CD4-positive, alpha-beta T cell treated with Interferon alpha-2 for 1 hour (primary cell): ENCODE measurements at places on chromosomes 16 and 17.

- DNase-seq = no peak
Observed at GRCh38 chr16:75485230-75486013, 9.8 kb downstream of the CHST6 start.

GRCh38 chr16:30458561-30459394, 13.1 kb upstream of the SEPHS2 start:
- DNase-seq = peak; percentile 78

DNA sequence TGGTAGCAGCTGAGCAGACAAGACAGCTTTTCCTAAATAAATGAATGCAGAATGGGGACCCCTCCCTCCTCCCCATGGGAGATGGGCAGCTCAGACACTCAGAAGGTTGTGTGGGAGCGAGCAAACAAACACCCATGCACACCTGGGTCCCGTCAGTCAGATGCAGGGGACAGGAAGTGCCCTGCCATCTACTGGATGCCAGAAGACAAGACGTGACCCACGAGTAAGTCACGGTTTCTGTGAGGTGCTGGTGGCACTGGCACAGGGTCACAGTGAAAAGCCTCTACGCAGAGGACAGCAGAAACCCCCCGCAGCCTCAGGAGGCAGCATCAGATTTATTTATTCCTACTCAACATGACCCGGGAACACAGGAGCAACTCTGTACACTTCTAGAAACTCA, 8.4 kb downstream of the HBQ1 start:
- peak; percentile 39 for DNase-seq

DNA sequence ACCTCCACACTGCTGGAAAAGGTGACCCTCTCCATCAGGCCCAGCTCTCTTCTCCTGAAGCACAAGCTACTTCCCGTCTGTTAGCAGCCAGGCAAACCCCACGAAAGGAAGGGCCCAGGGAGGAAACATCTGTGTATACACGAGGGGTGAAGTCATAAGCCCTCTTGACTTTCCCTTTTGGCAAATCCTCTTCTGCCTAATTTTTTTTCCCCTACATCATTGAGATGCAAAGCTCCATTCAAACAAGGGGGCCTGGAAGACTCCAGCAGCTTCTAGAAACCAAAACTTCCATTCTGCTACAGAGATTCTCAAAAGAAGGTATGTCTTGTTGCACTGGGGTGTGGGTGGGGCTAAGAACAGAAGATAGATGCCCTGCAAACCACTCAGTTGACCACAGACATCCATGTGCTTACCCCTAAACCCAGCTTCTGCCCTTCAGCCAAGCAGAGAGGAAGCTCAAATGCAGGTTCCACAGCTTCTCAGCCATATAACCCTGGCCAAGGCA, 145.6 kb upstream of the RCVRN start:
- DNase-seq = no peak

DNA sequence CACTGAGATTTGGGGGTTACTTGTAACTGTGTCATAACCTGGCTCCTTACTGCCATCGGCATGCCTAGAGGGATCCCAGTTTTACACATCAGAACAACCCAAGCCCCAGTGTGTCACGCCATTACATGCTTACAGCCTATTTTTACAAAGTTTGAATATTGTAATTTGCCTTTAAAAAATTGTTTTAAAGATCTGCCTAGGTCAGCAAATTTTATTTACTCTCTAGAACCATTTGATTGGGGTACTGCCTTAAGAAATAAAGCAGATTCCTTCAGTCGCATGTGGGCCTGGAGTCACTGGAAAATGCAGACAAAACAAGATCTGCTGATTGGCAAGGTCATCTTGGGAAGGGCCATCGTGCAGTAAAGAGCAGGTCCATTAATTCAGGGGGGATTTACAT, 566.9 kb downstream of the WWOX start:
- DNase-seq = no peak

GRCh38 chr17:50362661-50363060, 10.3 kb downstream of the MRPL27 start:
- no peak for DNase-seq

GRCh38 chr16:54171626-54172537, 114.7 kb downstream of the IRX3 start:
- no peak for DNase-seq

DNA sequence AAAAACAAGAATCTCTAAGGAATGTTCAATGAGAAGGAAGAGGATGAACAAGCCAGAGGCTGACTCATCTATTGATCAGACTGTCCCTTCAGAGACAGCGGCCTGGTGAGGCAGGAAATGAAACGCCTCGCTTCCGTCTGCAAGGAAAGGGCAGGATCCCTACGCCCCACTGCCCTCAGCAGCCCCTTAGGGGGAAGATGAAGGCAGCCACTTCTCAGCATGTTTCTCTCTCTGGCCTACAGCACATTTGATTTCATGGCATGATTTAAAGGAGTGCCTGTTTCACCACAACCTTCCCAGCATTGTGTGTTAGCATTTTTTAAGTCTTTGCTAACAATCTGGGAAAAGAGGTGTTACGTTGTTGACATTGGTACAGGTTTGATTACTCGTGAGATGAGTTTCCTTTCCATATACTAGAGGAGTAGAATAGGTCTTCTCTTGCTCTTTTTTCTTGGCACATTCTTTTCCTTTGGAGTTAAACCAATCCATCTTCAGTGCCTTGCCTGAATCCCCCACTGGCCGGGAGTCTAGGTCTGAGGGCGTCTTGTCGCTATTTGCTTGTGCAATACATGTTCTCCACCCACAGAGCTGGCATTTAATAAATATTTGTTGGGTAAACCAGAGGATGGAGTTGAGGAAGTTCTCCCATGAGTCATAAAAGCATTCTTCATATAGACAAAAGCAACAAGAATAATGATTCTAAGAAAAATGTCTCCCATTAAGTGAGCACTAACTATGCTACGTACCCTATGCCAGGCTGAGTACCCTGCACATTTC, 47.4 kb downstream of the RBFOX3 start:
- DNase-seq = no peak

DNA sequence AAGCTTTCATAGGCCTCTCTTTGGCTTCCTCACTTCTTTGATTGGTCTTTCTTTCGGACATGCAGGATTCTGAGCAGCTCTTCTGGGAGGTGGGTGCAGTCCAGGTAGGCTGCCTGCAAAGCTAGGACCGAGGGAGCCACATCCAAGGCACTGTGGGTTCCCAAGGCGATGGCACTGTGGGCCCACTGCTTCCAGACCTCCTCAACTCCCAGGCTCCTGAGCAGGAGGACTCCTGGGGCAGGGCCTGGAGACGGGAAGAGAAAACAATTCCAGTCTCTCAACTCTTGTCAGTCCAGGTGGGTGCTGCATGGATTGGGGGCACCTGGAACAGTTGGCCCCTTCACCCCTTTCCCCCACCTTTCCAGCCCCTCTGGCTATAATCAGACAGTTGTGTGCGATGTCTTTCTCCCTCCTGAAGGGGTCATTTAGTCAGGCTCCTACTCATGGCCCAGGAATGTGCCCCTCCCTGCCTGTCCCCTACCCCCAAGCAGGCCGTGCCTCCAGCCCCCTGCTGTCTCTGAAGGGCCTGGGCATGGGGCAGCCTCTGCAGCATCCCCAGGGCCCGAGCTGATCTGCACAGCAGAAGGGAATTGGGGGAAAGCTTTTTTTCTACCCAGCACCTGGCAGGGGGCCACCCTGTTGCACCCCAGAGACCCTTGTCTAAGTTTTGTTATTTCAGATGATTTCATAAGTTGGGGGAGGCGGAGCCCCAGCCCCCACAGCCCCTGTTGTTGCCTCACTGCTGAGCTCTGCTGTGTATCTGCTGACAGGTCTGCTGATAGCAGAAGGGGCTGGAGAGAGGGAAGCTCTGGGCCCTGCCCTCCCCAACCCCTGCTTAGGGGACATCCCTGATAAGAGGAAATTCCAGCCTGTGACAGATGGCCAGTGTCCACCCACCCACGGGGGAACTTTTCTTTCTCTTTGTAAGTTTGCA, 330.3 kb downstream of the SEC14L1 start:
- DNase-seq = no peak

DNA sequence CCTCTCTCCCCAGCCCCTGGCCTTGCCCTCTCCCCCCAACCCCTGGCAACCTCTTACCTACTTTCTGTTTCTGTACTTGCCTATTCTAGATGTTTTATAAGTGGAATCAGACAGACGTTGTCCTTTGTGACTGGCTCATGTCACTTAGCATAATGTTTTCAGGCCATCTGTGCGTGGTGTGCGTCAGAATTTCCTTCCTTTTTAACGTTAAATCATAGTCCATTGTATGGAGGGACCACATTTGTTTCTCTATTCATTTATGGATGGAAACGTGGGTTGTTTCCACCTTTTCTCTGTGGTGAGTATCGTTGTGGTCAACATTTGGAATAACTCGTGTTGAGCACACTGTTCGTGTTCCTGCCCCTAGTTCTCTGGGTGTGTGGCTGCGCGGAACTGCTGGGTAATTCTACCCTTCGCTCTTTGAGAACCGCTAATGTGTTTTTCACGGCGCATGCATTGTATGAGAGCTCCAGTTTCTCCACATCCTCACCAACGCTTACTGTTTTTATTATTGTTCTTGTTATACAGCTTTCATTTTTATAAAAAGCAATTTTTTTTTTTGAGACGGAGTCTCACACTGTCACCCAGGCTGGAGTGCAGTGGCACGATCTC, 26.3 kb downstream of the ACTG1 start:
- DNase-seq = no peak

GRCh38 chr16:80150978-80151721, 389.6 kb upstream of the DYNLRB2 start:
- no peak for DNase-seq

DNA sequence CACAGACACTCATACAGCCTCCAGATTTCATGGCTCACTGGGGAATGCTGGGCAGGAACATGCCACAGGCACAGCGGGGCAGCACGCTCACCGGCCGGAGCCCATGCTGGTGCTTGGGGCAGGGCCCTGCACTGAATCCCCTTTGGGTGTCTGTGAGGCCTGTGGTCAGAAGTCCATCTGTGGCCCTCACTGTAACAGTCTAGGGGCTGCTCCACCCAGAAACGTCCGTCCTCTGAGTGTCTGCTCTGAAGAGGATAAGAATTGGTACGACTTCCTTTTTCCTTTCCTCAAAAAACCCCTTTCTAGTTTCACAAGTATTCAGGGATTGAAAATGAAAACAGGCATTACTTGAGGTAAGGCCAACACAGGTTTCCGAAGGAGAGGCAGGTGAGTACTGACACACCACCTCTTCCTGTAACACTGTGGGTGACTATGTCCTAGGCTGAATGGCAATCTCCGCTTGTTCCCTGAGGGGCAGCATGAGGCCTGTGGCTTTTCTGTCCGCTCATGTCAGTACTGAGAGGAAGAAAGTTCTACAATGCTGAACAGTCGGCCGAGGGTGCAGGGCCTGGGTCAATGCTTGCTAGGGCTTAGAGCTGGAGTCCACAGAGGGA, 42.5 kb downstream of the TMEM11 start:
- DNase-seq = no peak

GRCh38 chr17:5237541-5238016, 2.9 kb upstream of the SCIMP start:
- DNase-seq = peak; percentile 59

GRCh38 chr17:5584383-5585286, at the start of gene NLRP1:
Gene NLRP1 (minus strand): TSS chr17:5584509. CDS start chr17:5583957, 552 bp downstream.
- peak; percentile 94 for DNase-seq

DNA sequence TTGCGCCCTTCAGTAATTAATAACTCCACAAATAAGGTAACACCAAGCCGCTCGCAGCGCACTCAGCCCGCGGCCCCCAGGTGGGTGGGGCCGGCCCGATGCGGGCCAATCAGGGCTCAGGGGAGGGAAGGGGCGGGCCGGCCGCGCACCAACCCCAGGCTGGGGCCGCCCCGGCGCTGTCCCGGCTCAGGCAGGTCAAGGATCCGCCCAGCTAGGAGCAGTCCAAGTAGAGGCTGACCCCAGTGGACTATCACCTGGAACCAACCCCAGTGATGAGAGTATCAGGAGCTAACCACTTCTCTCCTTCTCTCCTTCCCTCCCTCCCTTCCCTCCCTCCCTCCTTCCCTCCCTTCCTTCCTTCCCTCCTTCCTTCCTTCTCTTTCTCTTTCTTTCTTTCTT, 110.8 kb downstream of the C16orf78 start:
- peak; percentile 11 for DNase-seq

DNA sequence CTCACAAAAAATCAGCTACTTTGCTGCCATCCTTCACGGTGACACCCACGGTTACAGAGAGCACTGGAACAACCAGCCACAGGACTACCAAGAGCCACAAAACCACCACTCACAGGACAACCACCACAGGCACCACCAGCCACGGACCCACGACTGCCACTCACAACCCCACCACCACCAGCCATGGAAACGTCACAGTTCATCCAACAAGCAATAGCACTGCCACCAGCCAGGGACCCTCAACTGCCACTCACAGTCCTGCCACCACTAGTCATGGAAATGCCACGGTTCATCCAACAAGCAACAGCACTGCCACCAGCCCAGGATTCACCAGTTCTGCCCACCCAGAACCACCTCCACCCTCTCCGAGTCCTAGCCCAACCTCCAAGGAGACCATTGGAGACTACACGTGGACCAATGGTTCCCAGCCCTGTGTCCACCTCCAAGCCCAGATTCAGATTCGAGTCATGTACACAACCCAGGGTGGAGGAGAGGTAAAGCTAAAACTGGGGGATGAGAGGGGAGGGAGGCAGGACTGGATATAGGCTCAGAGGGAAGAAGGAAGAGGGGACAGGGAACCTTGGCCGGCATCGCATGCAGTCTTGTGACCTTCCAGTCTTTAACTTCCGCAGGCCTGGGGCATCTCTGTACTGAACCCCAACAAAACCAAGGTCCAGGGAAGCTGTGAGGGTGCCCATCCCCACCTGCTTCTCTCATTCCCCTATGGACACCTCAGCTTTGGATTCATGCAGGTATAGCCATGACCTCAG, 581 bp downstream of the CD68 start:
- DNase-seq = peak; percentile 30

DNA sequence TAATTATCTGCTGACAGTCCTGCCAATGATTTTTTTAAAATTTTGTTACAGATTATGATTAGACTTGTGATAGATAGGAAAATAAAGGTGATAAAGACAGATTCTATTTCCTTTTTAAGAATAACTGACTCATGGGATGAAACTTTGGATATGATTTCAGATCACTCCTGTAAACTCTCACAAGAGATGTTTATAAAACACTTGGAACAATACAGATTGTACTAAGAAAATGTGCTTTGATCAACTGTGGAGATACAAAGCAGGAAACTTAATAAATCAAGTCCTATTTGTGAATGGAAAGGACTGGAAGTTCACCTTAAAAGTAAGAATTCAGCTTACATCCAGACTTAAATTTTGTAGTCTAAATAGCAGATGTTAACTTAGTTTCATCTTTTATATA, 21.4 kb downstream of the MRTFB start:
- DNase-seq = no peak

GRCh38 chr16:76565542-76565941, 288.3 kb downstream of the CNTNAP4 start:
- no peak for DNase-seq

DNA sequence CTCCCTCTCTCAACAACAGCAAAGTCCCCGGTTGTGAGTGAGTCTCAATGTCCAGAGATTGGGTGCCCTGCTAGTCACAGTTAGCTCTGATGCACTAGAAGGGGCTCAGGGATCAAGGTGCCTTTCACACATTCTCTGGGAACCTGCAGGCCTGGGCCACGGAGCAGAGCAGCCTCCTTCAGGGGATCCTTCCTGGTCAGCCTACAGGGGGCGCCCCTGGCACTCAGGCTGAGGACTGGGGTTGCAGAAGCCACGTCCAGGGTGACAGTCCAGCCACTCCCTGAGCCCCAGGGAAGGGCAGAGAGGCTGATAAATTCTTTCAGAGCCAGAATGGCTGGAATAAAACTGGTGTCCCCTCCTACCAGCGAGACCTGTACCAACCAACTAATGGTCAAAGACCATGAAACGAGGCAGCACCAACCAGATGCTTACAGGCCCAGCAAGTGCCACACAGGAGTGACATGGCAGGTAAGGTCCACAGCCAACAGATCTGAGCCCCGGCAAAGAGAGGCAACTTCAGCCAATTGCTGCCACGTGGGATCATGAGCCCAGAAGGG, 43.5 kb downstream of the ST3GAL2 start:
- DNase-seq = peak; percentile 66

GRCh38 chr17:29345066-29345465, 45.1 kb upstream of the TAOK1 start:
- no peak for DNase-seq
